ENCODE measurements at places on chromosomes 4 and X. TPM values are rescaled to one million over a fixed set of nuclear protein-coding genes. Genes with fewer than 3 reads are reported as not detected.

Gene STOX2
- total RNA-seq: 29.7 TPM

Gene NKRF
- 6.6 TPM for total RNA-seq

GRCh38 chr4:122783301-122784215 is 43.1 kb upstream of the FGF2 start:
- no peak overlapping the region for H3K4me3 ChIP-seq
- no peaks in the 10 kb centered on the region for H3K36me3 ChIP-seq
- no peaks in the 10 kb centered on the region for H3K27me3 ChIP-seq
- no peak for DNase-seq
- H3K27ac ChIP-seq: peak overlapping the region; percentile 32

DNA sequence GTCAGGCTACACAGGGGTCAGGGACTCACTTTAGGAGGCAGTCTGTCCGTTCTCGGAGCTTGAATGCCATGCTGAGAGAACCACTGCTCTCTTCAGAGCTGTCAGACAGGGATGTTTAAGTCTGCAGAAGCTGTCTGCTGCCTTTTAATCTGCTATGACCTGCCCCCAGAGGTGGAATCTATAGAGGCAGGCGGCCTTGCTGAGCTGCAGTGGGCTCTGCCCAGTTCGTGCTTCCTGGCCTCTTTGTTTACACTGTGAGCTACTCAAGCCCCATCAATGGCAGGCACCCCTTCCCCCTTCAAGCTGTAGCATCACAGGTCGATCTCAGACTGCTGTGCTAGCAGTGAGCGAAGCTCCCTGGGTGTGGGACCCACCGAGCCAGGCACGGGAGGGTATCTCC is 31.5 kb upstream of the UNC5C start:
- no peak overlapping the region for H3K27ac ChIP-seq
- no peaks in the 10 kb centered on the region for H3K27me3 ChIP-seq
- peak; percentile 6 for DNase-seq
- no peaks in the 10 kb centered on the region for H3K36me3 ChIP-seq

All from upper lobe of left lung (tissue), 6 donors.